ENCODE measurements at places on chromosomes 2 and 18. TPM values are rescaled to one million over a fixed set of nuclear protein-coding genes. Genes with fewer than 3 reads are reported as not detected.

- no peaks in the 10 kb centered on the region for H3K36me3 ChIP-seq
- no peak for DNase-seq
Measured at GRCh38 chr2:115190459-115190858, 748.0 kb downstream of the DPP10 start.

- H3K27ac ChIP-seq, result no peak overlapping the region
- no peaks in the 10 kb centered on the region for H3K36me3 ChIP-seq
- no peaks in the 10 kb centered on the region for H3K27me3 ChIP-seq
- no peaks in the 10 kb centered on the region for H3K4me1 ChIP-seq
- no peak overlapping the region for H3K4me3 ChIP-seq
Measured at GRCh38 chr2:72539071-72539552, 286.7 kb downstream of the EXOC6B start.

Gene CFLAR
- 113 TPM for total RNA-seq

DNA sequence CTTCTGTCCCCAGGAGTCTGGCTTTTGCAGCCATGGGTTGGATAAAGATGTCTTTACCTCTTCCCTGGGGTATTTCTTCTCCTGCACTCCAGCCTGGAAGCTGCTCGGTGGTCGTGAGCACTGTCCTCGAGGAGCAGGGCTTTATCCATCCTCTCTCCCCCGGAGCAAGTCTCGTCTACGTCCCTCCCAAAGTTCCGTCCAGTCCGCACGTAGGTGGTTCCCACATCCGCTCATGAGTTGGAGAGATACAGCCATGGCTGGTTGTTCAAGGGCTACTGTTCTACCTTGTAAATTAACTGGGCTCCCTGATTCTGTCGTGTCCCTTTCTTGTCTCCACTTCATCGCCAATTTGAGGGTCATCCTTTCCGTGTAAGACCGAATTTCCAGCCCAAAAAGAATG is 47.1 kb downstream of the TRAPPC12 start:
- peaks cover 9% of the 10 kb centered on the region for H3K36me3 ChIP-seq
- no peaks in the 10 kb centered on the region for H3K4me1 ChIP-seq
- H3K27ac ChIP-seq, result no peak overlapping the region
- H3K4me3 ChIP-seq, result no peak overlapping the region
- H3K27me3 ChIP-seq, result no peaks in the 10 kb centered on the region

DNA sequence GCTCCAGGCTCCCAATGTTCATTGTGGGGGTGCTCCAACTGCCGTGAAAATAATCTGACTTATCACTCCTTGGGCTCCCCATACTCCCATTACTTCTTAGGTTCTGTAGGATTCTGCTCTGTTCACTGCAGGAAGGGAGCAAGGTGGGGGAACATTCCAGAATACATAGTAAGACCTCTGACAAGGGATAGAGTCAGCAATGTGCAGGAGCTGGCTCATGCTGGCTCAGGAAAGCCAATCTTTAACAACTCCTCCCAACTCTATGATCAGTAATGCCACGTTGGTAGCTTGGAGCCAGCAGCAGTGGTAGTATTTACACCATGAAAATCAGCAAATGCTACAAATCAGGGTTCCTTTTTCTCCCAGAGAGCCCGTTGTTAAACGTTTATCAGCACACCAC is 44.4 kb downstream of the FECH start:
- no peak overlapping the region for H3K27ac ChIP-seq
- no peak for DNase-seq
- no peaks in the 10 kb centered on the region for H3K27me3 ChIP-seq
- no peaks in the 10 kb centered on the region for H3K4me1 ChIP-seq
- H3K36me3 ChIP-seq, result no peaks in the 10 kb centered on the region
- no peak overlapping the region for H3K4me3 ChIP-seq

DNA sequence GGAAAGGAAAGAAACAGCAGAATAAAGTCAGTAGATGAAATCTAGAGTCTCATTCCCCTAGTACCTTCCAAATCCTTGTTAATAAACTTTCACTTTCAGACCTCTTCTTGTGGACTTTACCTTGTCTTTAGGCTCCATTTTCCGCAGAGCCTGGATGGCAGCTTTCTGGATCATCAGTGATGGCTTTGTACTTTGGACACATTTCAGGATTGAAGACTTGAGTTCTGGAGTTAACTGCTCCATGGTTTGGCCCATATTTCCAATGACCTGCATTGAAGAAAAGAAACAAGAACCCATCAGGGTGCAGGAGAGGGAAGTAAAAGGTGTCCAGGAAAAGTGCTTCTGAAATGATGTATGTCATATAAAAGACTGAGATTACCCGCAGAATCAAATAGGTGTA is 14.4 kb downstream of the APOB start:
- no peak for DNase-seq
- no peaks in the 10 kb centered on the region for H3K27me3 ChIP-seq
- no peak overlapping the region for H3K4me3 ChIP-seq
- H3K36me3 ChIP-seq, result no peaks in the 10 kb centered on the region
- H3K4me1 ChIP-seq, result no peaks in the 10 kb centered on the region

DNA sequence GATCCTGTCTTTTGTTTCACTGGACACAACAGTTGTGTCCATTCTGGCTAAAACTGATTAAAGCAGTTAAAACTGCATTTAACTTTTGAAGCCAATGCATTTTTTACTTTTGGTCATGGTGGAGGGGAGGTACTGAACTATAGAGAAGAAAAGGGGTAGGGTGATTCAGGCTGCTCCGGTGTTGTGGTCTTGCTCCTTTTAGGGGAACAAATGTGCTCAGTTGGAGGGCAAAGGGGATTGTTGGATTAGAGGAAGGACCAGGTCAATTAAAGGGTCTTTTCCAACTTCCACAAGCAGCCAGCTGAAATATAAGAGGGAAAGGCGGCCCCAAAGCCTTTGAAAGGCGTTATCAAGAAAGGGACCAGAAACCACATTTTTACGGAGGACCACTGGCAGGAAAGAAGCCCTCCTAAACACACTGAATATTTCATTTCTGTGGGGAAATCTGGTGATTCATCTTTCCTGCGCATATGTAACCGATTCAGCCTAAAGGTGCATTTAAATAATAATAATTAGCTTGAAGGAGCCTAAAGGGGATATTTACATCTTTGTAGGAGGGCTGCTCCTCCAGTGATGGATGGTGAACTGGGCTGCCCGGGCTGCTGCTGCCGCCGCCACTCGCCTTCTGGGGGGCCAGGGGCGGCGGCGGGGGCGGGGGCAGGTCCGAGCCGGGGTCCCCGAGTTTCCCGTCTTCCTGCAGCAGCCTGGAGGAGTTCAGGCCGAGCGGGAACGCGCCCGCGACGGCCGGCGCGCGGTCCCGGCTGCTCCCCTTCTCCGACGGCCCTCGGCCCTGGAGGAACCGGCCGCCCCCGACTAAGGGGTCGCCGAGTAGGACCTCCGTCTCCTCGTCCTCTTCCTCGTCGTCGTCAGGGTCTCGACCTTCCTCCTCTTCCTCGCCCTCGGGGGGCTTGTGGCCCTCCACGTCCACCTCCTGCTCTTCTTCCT is 5.2 kb downstream of the SKOR2 start:
- H3K36me3 ChIP-seq, result no peaks in the 10 kb centered on the region
- H3K27ac ChIP-seq, result no peak overlapping the region
- peaks cover 22% of the 10 kb centered on the region for H3K27me3 ChIP-seq
- peaks cover 7% of the 10 kb centered on the region for H3K4me1 ChIP-seq

Gene SGPP2
- 4.0 TPM for total RNA-seq

Gene CRYGC
- not detected for total RNA-seq

DNA sequence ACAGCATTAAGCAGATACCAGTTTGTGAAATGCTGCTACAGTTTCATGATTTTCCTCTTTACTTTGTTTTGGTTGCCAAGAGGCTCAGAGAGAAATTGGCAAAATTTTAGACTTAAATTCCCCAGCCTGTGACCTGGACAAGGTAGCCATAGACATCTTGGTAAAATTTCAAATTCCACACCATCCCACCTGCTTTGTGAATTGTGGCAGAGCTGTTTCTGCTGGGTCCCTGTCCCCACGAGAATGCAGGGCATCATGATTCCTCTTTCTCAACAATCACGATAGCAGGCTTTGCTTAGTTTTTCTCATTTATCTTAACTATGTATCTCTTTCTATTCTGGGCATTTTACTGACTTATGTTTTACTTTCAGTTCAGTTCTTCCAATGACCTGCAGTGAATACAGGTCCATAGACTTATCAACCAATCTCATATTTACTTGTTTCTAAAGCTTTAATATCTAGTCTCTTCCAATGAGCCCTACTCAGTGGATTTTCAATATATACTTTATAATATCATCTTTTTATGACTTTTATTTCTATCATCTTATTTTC is 351.6 kb downstream of the SOCS6 start:
- no peaks in the 10 kb centered on the region for H3K4me1 ChIP-seq
- H3K4me3 ChIP-seq, result no peak overlapping the region
- H3K36me3 ChIP-seq, result no peaks in the 10 kb centered on the region
- no peak for DNase-seq

GRCh38 chr18:42305869-42306593 is 351.0 kb downstream of the PIK3C3 start:
- H3K27me3 ChIP-seq, result no peaks in the 10 kb centered on the region
- no peak overlapping the region for H3K27ac ChIP-seq
- no peak for DNase-seq
- H3K4me3 ChIP-seq, result no peak overlapping the region
- H3K4me1 ChIP-seq, result no peaks in the 10 kb centered on the region

DNA sequence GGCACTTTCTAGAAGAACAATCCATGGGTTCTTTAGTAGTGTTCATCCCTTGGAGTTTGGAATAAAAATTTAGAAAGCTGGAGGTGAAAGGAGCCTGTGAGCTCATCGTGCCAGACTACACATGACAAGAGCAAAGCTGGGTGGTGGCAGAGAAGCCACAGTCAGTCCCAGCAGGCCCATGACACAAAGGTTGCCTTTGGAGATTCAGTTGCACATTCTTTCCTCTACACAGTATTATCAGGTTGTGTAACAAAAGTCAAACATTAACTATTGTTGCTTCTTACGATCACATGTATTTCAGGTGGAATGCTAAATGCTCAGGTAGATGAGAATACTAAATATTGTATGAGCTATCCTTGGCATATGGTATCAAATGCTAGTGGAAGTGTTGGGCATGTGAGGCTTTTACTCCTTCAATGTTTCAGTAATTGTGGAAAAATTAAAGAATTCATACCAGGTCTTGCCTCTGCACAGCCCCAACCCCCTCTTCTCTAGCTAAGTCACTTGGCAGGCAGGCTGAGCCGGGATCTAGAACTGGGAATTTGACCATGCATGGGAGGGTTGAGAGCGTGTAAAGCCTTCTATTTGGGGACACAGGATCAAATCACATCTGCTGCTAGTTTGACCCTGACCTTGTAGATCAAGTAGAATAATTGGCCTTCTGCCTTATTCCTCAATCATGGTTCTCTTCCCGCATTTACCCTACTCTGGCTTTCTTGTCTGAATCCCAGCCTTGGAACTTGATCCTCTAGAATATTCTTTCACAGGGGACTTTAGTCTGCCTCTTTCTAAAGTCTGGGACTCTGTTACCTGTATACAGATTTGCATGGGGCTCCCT is 230.9 kb downstream of the GCA start:
- H3K27ac ChIP-seq, result peak overlapping the region; percentile 84
- H3K27me3 ChIP-seq, result no peaks in the 10 kb centered on the region
- H3K36me3 ChIP-seq, result no peaks in the 10 kb centered on the region

Gene CLIP4
- 19.7 TPM for total RNA-seq

GRCh38 chr2:177551989-177552421 is 159.4 kb downstream of the AGPS start:
- no peaks in the 10 kb centered on the region for H3K36me3 ChIP-seq
- H3K4me3 ChIP-seq, result peak overlapping the region; percentile 53

GRCh38 chr2:100603948-100604633 is 41.3 kb downstream of the PDCL3 start:
- no peaks in the 10 kb centered on the region for H3K36me3 ChIP-seq
- no peak overlapping the region for H3K27ac ChIP-seq
- DNase-seq, result no peak

DNA sequence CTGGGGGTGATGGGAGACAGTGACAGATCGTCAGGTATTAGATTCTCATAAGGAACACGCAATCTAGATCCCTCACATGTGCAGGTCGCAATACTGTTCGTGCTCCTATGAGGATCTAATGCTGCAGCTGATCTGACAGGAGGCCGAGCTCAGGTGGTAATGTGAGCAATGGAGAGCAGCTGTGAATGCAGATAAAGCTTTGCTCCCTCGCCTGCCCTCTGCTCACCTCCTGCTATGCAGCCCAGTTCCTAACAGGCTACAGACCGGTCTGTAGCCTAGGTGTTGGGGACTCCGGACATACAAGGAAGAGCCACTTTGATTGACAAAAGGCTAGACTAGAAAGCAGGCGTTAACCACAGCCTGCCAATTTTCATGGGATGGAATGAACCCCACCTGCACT is 183.6 kb upstream of the TMEM200C start:
- DNase-seq, result no peak
- no peak overlapping the region for H3K27ac ChIP-seq
- H3K27me3 ChIP-seq, result no peaks in the 10 kb centered on the region
- no peaks in the 10 kb centered on the region for H3K4me1 ChIP-seq

DNA sequence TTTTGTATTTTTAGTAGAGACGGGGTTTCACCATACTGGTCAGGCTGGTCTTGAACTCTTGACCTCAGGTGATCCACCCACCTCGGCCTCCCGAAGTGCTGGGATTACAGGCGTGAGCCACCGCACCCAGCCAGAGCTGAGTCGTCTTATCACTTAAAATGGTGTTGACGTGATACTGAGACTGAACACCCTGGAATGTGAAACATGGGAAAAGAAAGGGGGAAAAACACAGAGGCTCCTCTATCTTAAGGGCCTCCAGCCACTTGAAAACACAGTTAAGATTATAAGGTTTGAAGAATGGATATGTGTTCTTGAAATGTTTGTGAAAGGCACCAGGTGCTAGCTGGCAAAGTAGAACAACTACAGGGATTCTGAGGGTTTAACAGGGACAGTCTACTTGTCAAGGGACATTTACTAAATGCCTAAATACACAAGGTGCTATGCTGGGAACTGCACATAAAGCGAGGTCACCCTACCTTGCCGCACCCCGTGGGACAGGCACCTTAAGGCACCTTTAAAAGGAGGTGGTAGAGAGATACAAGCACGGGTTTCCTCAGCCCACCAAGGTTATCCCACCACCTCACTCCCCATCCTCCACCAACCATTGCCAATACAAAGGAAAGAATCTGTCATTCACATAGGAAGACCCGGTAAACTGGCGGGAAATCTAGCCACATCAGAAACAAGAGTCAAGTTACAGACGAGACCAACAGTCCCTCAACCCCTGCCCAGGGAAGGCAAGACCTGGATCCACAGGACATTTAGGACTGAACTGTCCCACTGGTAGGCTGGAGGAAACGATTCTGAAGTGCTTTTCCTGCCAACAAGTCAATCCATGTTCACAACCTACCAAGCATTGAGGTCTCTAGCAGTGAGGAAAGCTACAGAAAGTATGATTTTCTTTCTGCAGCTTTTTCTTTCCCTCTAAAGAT is 43.4 kb downstream of the STK39 start:
- H3K27me3 ChIP-seq, result no peaks in the 10 kb centered on the region
- peaks cover 40% of the 10 kb centered on the region for H3K4me1 ChIP-seq
- H3K4me3 ChIP-seq, result no peak overlapping the region
- peak; percentile 81 for DNase-seq

Gene APOB
- total RNA-seq, result 0.78 TPM
